ENCODE measurements at places on chromosomes 12 and 14. TPM values are rescaled to one million over a fixed set of nuclear protein-coding genes. Genes with fewer than 3 reads are reported as not detected.

The PIK3C2G gene
- 0.11 TPM for polyA plus RNA-seq

The RTN1 gene
- 5.5 TPM for polyA plus RNA-seq

GRCh38 chr12:119068129-119068856, 87.0 kb downstream of the SRRM4 start:
- DNase-seq: no peak

GRCh38 chr14:51954657-51955056, 34.7 kb upstream of the RTRAF start:
- no peak for DNase-seq

DNA sequence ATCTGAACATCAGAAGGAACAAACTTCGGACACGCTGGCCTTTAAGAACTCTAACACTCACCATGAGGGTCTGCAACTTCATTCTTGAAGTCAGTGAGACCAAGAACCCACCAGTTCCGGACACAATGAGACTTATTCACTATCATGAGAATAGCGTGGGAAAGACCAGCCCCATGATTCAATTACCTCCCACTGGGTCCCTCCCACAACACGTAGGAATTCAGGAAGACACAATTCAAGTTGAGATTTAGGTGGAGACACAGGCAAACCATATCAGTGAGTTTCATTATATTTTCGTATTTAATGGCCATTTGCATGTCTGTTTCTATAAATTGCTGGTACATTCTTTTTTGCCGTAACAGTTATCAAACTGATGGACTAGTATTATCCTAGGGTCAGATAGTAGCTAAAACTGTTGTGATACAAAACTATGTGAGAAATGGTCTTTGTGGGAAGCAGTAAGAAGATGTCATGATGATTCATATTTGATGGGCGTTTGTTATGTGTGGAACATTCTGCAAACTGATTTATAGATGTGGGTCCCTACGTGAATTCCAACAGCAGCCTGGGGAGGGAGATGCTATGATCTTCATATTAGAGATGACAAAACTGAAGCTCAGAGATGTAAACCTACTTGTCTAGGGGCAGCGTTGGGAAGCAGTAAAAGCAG, 282.4 kb upstream of the TMEM132C start:
- DNase-seq: no peak

DNA sequence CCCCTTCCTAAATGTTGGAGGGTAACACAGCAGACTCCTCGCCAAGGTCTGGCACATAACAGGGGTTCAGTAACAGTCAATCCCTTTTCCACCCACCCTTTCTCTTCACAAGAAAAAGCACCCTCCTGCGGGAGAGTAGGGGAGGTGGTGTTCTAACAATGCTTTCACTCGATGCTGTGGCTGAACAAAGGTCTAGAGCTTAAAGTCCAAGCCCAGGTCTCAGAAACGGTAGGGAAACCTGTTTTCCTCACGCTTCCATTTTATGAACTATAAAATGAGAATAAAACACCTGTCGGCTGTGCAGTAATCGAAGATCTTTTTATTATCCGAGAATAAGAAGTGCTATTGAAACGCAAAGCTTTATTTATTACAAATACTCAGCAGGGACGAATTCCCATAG, 20.9 kb upstream of the CACNA2D4 start:
- no peak for DNase-seq

The ETV6 gene
- polyA plus RNA-seq: 8.6 TPM

- DNase-seq: no peak
Observed at GRCh38 chr14:71688576-71688975, 243.7 kb upstream of the RGS6 start.

GRCh38 chr14:105447651-105448640, 26.7 kb upstream of the CRIP2 start:
- no peak for DNase-seq

The TGFB3 gene
- polyA plus RNA-seq: 7.7 TPM

The AGAP2 gene
- polyA plus RNA-seq: 1.4 TPM

DNA sequence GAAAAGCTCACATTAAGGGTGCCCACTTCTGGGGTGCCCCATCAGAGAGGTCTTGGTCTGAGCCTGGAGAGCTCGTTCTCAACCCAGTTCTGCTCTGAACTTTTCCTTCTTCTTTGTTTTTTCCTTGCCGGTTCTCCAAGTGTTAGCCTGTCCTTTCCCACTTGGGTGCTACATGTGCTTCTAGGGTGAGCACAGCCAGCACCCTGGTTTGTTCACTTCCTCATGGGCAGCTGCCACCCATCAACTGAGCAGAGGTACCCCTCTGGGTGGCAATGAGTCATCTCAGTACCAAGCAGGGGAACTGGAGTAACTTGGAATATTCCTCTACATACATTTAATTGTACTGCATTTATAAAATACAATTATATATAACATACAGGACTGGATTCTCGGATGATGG, 3.9 kb upstream of the SYNE3 start:
- DNase-seq: no peak

The PRH2 gene
- polyA plus RNA-seq: 0.30 TPM

DNA sequence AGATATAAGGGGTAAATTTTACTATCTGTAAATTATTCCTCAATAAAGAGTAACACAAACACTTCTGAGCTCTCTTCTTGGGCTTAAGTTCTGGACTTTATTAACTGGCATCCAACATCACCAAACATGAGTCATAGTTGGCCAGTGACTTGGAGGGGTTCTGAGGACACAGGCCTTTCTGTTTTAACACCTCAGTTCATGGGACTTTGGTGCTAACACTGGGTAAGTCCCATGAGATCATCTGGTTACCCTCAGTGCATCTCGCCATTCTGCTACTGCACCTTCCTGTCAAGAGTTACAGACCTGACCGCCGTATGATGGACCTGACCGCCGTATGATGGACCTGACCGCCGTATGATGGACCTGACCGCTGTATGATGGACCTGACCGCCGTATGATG, 9.9 kb downstream of the SLC15A4 start:
- no peak for DNase-seq

The GCH1 gene
- polyA plus RNA-seq: 44.9 TPM

DNA sequence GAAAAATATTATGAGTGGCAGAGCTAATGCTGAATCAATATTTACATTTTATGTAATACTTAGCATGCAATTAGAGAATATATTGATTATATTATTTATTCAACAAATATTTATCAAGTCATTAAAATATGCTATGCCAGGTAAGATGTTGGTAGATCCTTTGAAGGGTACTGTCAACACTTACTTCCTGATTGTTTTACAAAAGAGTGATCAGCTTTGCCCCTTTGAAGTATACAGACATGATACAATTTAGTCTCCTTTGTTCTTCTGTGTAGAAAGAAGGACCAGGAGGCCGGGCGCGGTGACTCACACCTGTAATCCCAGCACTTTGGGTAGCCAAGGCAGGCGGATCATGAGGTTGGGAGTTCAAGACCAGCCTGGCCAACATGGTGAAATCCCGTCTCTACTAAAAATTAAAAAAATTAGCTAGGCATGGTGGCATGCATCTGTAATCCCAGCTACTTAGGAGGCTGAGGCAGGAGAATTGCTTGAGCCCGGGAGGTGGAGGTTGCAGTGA, 73.9 kb upstream of the IFNG-AS1 start:
- no peak for DNase-seq

DNA sequence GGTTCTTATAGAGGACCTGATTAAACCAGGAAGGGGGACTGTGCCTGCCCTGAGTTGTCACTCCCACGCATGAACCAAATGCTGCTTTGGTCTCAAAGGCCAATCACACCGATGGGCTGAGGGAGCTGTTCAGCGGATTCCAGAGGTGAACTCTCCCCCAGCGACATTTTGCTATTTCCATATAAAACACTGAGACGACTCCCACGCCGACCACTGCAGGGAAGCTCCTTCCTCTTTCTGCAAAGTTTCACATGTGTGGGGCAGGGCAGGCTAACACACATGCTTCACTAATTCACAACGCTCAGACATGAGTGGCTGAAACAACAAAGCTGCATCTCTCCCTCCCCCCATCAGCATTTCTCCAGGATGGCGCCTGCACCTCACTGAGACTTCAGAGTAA, 37.8 kb upstream of the TMEM132D start:
- DNase-seq: no peak

- DNase-seq: no peak
Observed at GRCh38 chr14:97706819-97707218, 909.6 kb downstream of the VRK1 start.

- DNase-seq: no peak
Observed at GRCh38 chr12:109479761-109480160, 2.3 kb downstream of the UBE3B start.

- no peak for DNase-seq
Observed at GRCh38 chr12:12379831-12380730, 23.2 kb downstream of the BORCS5 start.

GRCh38 chr12:117038023-117038680, 61.1 kb downstream of the TESC start:
- no peak for DNase-seq

The GALNT6 gene
- polyA plus RNA-seq: 10.6 TPM

- DNase-seq: no peak
Observed at GRCh38 chr12:27382171-27382795, 49.6 kb downstream of the BMAL2 start.

- no peak for DNase-seq
Observed at GRCh38 chr12:89437231-89437630, 84.9 kb upstream of the DUSP6 start.

The VRK1 gene
- polyA plus RNA-seq: 8.0 TPM

GRCh38 chr12:114347861-114348260, 58.1 kb downstream of the TBX5 start:
- no peak for DNase-seq

DNA sequence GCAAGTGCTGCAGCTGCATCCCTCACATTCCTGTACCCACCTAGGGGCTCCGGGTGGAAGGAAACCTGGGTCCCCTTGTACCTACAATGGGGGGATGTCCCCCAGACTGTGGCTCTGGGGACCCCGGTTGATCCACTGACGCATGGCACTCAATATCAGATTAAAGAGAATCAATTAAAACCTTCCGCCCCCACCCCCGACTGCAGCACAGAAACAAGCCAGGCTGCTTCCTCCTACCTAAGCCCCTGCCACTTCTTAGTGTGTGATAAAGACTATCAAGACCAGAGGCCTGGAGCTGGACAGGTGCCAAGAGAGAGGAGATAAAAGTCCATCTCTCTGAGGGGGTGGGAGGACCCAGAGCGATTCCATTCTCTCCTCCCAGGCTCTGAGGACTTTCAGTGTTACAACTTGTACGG, 28.2 kb upstream of the RPLP0 start:
- peak; percentile 43 for DNase-seq

DNA sequence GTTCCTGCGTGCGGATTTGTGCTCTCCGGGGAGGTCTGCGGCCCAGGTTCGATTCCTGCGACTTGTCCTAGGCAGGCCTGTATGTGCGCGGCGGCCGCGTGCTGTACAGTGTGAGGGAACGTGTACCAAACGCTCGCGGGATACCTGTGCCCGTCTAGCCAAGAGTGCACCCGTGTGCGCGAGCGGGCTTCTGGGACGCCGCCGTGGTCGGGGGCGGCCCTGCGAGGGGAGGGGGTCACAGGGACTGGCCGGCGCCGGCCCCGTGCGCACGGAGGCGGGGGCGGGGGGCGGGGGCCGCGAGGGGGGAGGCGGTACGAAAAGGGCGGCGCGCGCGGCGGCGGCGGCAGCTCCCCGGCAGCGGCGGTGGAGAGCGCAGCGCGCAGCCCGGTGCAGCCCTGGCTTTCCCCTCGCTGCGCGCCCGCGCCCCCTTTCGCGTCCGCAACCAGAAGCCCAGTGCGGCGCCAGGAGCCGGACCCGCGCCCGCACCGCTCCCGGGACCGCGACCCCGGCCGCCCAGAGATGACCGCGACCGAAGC, at the start of gene DLK1:
TSS of gene DLK1 (plus strand) at position 343 of the 536 bp plus-strand sequence. CDS start at position 520, 177 bp downstream.
- no peak for DNase-seq

The RIPK3 gene
- 23.4 TPM for polyA plus RNA-seq

DNA sequence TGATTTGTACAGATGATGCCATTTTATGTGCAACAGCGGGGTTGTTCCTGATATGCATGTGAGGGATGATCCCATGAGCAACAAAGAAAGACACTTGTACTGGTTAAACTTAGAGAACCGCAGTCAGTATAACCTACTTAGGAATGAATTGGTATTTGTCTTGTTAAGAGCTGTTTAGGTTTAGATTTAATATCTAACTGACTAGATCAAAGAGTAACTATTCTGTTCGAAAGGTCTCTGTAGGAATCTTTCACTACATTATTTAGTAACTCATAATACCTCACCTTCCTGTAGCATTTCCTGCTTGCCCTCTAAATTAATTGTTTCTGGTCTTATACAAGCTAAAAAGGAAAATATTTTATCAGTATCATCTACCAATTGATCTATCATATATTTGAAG, 350.4 kb downstream of the TRHDE start:
- no peak for DNase-seq

DNA sequence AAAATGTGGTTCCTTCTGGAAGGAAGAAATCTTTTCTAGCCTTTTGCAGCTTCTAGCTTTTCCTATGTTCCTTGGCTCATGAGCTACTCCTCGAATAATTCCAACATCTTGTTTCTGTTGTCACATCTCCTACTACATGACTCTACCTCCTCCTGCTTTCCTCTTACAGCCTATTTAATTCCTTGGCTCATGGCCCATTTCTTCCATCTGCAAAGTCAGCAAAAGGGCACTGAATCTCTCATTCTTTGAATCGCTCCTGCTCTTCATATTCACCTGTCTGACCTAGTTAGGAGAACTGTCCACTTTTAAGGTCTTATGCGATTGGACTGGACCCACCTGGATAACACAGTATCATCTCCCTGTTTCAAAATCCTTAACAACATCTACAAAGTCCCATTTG, 15.8 kb downstream of the PRKD1 start:
- DNase-seq: no peak

- DNase-seq: no peak
Observed at GRCh38 chr12:3632754-3633153, 120.2 kb downstream of the CRACR2A start.

- DNase-seq: no peak
Observed at GRCh38 chr12:26205941-26206340, 10.6 kb downstream of the SSPN start.

GRCh38 chr12:116954710-116955381, 44.1 kb downstream of the FBXW8 start:
- DNase-seq: peak; percentile 54
